NCI-H2081 (cell line): ENCODE measurements at places on chromosomes 2 and 18.

DNA sequence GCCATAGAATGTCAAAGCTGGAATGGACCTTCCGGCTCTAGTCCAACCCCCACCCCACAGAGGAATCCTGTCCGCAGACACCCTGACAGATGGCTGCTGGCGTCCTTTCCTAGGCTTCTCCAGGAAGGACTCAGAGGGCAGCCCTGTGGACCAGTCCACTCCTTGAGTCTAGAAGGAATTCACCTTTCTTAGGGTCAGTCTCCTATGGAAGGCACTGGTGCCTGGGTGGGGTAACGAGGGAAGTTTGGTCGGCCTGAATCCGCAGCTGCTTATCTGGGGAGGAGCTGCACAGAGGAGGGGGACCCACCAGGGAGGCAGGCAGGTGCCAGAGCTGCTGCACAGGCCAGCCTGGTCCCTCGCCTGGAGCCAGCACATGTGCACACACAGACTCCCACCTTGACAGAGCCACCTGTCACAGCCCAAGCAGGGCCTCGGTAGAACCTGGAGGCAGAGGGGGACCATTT, 2.5 kb downstream of the DNMT3A start:
- peak; percentile 78 for DNase-seq

DNA sequence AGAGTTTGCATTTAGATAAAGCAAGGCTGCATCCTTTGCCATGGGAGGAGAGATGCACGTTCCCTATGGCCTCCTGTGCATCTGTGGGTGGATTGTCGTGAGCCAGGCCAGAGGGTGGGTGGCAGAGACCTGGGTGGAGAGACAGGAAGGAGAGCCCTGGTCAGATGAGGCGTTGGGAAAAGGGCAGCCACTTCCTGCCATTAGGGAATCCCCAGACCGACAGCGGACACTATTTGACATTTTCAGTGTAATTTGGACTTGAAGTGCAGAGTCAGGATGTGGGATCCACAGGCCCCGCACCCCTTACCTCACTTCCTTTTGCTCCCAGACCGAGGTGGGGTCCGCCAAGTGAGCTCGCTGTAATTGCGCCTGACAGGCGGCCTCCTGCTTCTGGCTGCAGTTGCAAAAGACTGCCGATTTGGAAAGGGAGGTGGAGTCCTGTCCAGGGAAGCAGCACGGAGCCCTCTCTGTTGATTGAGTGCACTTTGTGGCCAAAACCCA, 150.0 kb downstream of the DYSF start:
- no peak for DNase-seq

DNA sequence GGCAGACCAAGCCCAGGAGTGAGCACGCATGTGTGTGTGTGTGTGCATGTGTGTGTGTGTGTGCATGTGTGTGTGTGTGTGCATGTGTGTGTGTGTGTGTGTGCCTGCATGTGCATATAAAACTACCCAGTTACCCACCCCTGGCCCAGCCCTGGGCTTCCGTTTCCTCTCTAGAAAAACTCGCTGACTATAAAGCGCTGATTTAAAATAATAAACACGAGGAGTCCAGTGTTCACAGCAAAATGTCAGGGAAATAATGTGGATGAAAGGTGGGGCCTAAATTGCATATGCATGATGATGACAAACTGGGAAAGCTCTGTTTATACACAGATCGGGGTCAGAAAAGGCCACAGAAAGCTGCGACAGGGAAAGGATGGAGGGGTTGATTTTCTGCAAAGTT, 7.5 kb downstream of the ADCY3 start:
- DNase-seq, result no peak

GRCh38 chr2:203690441-203691047, 15.9 kb upstream of the CD28 start:
- DNase-seq, result no peak

DNA sequence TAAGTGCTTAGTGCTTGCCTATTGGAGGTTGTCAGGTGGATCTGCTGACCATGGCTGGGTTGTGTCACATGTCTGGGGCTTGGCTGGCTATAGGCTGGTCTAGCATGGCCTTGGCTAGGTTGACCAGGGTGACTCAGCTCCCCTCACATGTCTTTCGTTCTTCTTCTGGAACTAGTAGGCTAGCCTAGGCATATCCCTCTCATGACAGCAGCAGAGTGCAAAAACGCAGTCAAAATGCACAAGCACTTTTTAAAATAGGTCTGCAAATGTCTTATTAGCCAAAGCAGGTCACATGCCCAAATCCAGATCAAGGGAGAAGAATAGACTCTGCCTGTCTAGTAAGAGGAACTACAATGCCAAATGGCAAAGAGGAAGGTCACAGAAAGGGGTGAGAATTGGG, 179.7 kb upstream of the ACVR2A start:
- no peak for DNase-seq

- DNase-seq, result peak; percentile 45
Measured at GRCh38 chr2:136118819-136119716, 1.1 kb upstream of the CXCR4 start.

- DNase-seq, result no peak
Measured at GRCh38 chr2:9329497-9329896, 93.8 kb downstream of the ITGB1BP1 start.

DNA sequence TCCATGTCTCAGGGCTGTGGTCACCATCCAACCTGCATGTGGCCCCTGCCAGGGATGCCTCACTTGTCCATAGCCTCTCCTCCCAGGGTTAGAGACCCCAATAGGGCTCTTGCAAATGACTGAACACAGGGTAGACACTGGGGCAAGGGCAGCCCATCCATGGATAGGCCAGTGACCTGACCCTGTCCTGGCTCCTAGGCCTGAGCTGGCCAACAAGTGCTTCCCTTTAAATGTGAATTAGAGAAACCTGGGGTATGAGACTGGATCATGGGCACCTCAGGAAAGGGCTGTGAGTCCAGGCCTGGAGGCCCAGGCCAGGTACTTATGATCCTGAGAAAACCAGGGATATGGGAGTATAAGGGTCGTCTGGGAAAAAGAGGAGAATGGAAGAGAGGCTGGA, 64.5 kb downstream of the COPS8 start:
- DNase-seq, result no peak

DNA sequence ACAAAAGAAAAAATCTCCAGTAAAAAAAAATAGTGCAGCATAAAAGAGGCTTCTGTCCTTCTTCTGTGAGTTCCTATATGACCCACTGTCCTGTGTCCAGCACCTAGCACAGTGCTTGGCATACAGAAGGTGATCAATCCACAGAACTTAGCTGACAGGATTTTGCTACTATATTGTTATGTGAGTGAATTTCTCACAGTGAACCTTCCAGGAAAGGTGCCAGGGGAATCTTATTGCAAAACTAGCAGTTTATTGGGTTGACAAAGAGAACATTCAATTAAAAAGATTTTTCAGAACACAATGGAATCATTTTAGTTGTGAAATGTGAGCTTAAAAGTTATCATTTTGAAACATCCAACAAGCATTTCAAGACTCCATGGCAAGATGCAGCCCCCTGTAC, 12.4 kb upstream of the TRIB2 start:
- DNase-seq, result no peak

DNA sequence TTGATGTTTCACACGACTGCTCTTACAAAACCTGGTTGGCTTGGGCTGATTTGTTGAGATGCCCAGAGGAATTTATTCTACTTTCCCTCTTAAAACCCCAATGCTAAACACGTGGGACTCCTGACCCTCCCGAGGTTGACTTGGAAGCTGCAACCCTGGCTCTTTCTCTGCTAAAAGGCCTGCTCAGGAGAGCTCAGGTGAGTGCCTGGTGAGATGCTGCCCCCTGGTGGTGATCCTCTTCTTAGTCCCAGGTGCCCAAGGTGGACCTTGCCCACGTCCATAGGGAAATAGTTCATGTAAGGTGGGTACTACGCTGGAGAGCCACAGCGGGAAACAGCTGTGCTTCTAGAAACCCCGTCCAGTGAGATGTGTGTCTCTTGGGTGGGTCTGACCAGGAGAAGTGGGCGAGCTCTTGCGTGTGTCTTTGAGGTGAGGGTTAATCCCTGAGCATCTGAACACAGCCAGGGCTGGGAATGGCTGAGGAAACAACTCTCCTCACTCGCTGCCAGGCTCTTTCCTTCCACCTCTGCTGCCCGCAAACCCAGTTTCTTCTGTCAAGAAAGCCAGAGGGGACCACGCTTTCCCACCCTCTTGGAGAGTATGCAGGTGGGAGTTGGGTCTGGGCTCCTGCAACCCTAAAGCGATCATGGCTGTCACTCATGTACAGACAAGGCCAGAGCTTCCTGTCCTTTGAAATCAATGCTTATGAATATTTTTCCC, 25.5 kb upstream of the PXDN start:
- DNase-seq, result peak; percentile 82

- no peak for DNase-seq
Measured at GRCh38 chr18:32896776-32897547, 124.1 kb upstream of the KLHL14 start.

DNA sequence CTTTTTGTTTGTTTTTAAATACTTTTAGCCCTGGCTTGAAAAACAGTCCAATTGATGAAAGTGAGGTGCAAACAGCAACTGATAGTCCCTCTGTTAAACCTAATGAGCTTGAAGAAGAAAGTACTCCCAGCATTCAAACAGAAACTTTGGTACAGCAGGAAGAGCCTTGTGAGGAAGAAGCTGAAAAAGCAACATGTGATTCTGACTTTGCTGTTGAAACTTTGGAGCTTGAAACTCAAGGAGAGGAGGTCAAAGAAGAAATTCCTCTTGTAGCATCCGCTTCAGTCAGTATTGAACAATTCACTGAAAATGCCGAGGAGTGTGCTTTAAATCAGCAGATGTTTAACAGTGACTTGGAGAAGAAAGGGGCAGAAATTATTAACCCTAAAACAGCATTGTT, 30.6 kb upstream of the DYSF start:
- DNase-seq, result no peak

DNA sequence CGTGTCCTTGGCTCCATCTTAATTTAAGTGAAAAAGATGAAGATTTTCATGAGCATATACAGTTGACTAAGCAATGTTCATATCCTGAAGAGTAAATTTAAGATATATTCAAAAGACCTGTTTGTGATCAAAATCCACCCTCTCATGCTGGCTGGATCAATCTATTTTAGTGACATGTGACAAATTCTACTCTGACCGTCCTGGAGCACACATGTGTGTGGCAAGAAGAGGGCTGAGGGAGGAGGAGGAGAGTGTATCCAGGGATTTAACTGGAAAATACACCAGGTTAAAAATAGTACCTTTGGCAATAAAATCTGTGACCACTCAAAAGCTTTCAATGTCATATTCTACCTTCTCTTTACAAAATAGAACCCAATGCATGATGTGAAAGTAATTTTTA, 228.7 kb downstream of the PID1 start:
- DNase-seq, result no peak

DNA sequence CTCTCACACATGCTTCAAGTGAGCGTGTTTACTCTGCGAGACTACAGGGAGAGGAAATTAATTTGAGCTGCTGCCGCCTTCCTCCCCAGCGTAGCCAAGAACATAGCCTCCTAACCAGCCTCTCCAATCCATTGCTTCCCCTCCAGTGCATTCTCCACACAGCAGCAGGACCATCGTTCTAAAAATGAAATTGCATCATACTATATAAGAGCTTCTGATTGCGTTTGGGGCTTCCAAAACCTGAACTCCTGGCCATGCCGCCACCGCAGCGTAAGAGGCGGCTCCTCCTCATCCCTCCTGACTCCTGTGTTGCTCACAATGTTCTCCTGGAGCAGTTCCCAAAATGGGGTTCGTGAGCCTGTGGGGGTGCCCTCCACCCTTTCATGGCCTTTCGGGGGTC, 142.1 kb downstream of the MYT1L start:
- no peak for DNase-seq

DNA sequence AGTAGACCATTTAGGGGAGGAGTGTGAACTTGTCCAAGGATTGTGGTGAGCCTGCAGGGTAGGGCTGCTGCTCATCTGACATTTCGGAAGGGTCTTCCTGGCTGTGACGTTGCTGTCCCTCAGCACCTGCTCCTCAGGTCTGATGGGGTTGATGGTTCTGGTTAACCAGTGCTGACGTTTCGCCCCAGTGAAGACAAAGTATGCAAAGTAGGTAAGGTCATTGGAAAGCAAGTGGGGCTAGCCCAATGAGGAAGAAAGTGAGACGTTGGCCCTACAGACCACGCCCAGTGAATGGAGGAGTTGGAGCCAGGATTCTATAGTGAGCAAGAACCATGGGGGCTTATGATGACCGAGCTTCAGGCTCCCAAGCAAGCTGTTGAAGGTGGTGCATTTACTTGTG, 33.4 kb upstream of the ZNF396 start:
- no peak for DNase-seq

DNA sequence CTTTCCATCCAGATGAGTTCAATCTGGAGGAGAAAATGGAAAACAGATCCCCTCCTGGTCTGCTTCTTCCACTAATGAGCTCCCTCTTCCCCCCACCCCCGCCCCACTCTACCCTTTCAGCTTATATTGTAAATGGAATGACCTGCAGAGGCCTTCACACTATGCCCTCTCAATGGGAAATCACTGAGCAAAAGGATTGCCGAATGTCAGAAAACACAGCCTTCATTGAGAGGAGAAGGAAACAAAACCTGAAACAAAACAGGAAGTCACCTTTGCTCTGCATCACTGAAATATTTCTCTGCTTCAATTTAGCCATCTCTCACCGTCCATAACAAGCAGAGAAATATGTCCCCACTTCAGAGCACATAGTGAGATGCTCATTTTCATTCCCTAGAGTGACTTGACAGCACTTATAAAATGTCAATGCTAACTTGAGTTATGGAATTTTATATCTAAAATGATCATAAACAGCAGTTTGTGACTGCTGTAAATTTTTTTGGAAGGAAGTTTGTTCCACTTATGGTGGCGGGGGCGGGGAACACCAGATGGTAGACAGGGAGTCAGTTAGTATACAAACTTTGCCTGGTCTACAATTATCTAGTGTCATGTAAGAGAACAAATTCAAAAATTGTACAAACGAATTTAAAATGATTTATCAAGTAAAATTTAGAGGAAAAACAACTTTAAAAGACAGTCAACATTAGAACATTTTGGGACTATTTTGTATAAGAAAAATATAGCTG, 1.8 kb upstream of the FRZB start:
- no peak for DNase-seq

DNA sequence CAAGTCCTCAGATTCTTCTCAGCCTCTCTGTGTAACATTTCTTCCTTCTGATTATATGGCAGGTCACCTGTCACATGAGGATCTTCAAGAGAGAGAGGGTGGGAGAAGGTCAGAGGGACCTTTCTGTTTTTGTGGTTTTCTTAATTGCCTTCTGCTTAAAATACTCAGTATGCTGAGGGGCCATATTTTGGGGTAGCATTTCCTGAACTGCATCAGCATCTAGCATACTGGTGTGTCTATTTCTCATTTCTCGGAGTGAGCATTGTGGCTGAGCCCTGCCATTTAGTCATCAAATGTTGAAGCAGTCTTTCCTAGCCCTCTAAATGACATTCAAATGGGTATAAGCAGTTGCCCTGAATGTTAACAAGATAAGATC, 162.7 kb downstream of the MYO3B start:
- DNase-seq, result no peak
